Psoas muscle (tissue), 8 donors: ENCODE measurements at places on chromosomes 13 and 19. TPM values are rescaled to one million over a fixed set of nuclear protein-coding genes. Genes with fewer than 3 reads are reported as not detected.

DNA sequence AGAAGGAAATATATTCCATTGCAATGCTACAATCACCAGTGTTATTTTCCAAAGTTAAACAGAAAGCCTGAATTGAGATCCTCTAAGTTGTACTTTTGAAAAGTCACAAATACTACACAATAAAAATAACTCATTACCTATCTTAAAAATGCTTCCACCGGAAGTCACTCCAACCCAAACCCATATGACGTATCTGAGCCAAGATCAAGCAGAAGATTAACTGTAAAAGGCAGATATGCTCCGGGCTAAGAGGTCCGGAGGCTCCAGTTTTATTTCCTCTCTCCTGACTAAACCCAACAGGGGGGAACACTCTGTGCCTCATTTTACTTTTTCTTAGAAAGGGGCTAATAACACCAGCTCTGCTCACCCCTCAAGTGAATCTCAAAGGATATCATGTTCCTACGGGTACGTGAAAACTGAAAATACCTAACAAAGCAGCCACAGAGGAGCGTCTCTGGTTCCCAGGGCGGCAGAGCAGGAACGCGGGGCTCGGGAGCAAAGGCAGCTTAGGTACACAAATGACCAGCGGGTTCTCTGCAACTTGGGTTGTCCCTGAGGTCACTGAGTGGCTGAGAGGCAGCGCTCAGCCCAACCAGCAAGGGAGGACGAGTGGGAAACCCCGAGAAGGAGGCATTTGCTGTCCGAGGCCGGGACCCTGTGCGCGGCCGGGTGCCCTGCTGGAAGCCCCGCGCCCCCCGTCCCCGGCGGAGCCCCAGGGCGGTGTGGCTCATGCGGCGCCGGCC lies 750 bp downstream of the RAB20 start:
- H3K4me1 ChIP-seq = peaks cover 11% of the 10 kb centered on the region
- no peaks in the 10 kb centered on the region for H3K27me3 ChIP-seq
- peak overlapping the region; percentile 88 for H3K4me3 ChIP-seq

GRCh38 chr13:41139296-41139966 lies 6.8 kb upstream of the KBTBD6 start:
- no peaks in the 10 kb centered on the region for H3K36me3 ChIP-seq
- no peaks in the 10 kb centered on the region for H3K27me3 ChIP-seq
- DNase-seq = no peak
- H3K4me1 ChIP-seq = no peaks in the 10 kb centered on the region
- no peak overlapping the region for H3K4me3 ChIP-seq

CPT1C gene
- polyA plus RNA-seq = 1.1 TPM

DIAPH3 gene
- not detected for polyA plus RNA-seq

DNA sequence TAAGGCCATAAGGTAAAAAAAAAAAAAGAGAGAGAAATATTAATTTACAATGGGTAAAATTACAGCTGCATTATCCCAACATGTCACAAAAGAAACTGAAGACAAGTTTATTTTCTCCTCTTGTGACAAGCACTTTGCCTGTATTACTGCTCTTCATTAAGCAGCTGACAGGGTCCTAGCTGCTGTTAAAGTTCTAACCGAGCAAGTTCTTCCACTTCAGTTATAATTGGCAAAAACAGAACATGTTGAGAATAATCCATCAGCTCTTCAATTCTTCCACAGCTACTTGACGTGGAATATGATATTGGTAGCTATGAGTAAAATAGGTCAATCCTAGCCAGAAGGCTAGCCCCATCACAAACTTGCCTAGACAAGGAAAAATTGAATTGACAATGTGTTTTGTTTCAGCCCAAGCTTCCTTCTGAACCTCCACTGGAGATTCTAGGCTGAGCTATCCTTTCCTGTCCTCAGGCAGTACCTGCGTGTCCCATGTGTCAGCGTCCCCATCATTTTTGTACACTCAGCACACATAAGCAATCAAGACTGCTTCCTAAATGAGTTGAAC lies 32.2 kb upstream of the DOCK9 start:
- H3K27ac ChIP-seq = no peak overlapping the region
- no peak overlapping the region for H3K4me3 ChIP-seq
- no peaks in the 10 kb centered on the region for H3K36me3 ChIP-seq
- H3K27me3 ChIP-seq = no peaks in the 10 kb centered on the region
- DNase-seq = no peak

- no peak for DNase-seq
- peaks cover 5% of the 10 kb centered on the region for H3K36me3 ChIP-seq
- no peak overlapping the region for H3K4me3 ChIP-seq
- H3K27ac ChIP-seq = no peak overlapping the region
- H3K4me1 ChIP-seq = no peaks in the 10 kb centered on the region
Observed at GRCh38 chr19:15114153-15114540, 6.9 kb downstream of the SYDE1 start.

GRCh38 chr13:80671773-80672172 lies 330.8 kb upstream of the SPRY2 start:
- no peaks in the 10 kb centered on the region for H3K4me1 ChIP-seq
- no peak overlapping the region for H3K27ac ChIP-seq
- no peak overlapping the region for H3K4me3 ChIP-seq
- H3K36me3 ChIP-seq = no peaks in the 10 kb centered on the region
- no peaks in the 10 kb centered on the region for H3K27me3 ChIP-seq

GRCh38 chr19:49113762-49114629 lies at the start of gene LIN7B:
LIN7B (plus strand) TSS chr19:49114370; CDS start chr19:49114405, 35 bp downstream.
- H3K36me3 ChIP-seq = peaks cover 6% of the 10 kb centered on the region
- peak within 1 kb of the TSS; percentile 93 for H3K4me3 ChIP-seq
- no peaks in the 10 kb centered on the region for H3K27me3 ChIP-seq
- H3K4me1 ChIP-seq = peaks cover 36% of the 10 kb centered on the region
- H3K27ac ChIP-seq = peak within 1 kb of the TSS; percentile 83
- peak; percentile 81 for DNase-seq

GRCh38 chr19:48635966-48636858 lies 967 bp downstream of the DBP start:
- H3K27ac ChIP-seq = peak overlapping the region; percentile 97
- peak overlapping the region; percentile 87 for H3K4me3 ChIP-seq
- H3K4me1 ChIP-seq = peaks cover 42% of the 10 kb centered on the region
- H3K27me3 ChIP-seq = no peaks in the 10 kb centered on the region

- DNase-seq = no peak
- no peaks in the 10 kb centered on the region for H3K4me1 ChIP-seq
- no peak overlapping the region for H3K27ac ChIP-seq
Observed at GRCh38 chr13:43720780-43721397, 65.9 kb downstream of the ENOX1 start.

ZNF665 gene
- polyA plus RNA-seq = 0.66 TPM

PDCD2L gene
- 13.9 TPM for polyA plus RNA-seq

DNA sequence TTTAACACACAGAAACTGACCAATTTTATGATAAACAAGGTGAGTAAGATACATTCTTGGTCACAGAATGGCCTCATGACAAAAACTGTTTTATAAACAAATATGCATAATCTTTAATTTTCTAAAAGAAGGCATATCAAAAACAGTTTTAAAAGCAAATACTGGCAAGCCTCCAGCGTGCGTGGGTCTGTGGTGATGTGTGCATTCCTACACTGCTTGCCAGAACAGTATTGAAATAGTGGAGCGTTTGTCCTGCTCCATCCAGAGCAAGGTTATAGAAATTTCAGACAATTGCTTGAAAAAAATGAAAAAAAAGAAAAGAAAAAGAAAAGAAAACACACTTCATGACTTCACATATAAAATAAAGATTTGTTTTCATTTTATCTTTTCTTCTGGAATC lies 140.9 kb downstream of the MZT1 start:
- H3K4me1 ChIP-seq = no peaks in the 10 kb centered on the region
- H3K27me3 ChIP-seq = no peaks in the 10 kb centered on the region
- no peaks in the 10 kb centered on the region for H3K36me3 ChIP-seq
- no peak overlapping the region for H3K4me3 ChIP-seq
- DNase-seq = no peak

CABP5 gene
- not detected for polyA plus RNA-seq

GRCh38 chr19:47373246-47374240 lies 24.4 kb downstream of the DHX34 start:
- H3K27me3 ChIP-seq = no peaks in the 10 kb centered on the region
- peaks cover 14% of the 10 kb centered on the region for H3K36me3 ChIP-seq
- DNase-seq = no peak

DNA sequence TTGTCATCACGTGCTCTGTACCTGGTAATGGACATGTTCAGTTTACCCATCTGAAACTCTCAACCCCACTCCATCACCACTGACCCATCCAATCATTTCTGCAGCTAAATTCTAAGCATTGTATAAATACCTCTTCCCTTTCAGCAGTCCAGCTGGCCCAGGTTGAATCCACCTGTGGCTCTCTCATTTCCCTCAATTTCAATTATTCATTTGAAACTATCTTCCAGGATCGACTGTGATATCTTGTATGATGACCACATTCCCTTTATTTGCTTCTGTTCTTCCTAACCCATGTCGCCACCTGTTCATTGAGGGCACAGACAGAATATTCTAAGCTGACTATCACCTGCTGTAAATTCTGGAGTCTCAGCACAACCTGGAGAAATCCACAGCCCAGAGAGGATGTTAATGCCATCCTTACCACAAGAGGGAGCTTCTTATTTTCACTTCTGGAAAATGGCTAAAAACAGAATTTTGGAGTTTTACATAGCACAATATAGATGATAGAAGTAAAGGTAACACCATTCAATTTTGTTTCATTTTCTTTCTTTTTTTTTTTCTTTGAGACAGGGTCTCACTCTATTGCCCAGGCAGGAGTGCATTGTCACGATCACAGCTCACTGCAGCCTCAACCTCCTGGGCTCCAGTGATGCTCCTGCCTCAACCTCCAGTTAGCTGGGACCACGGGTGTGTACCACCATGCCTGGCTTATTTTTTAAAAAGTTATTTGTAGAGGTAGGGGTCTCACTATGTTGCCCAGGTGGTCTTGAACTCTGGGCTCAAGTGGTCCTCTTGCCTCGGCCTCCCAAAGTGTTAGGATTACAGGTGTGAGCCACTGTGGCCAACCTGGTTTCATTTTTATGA lies 38.6 kb downstream of the ZNF823 start:
- no peak overlapping the region for H3K27ac ChIP-seq
- no peak overlapping the region for H3K4me3 ChIP-seq
- no peaks in the 10 kb centered on the region for H3K36me3 ChIP-seq
- DNase-seq = no peak

DNA sequence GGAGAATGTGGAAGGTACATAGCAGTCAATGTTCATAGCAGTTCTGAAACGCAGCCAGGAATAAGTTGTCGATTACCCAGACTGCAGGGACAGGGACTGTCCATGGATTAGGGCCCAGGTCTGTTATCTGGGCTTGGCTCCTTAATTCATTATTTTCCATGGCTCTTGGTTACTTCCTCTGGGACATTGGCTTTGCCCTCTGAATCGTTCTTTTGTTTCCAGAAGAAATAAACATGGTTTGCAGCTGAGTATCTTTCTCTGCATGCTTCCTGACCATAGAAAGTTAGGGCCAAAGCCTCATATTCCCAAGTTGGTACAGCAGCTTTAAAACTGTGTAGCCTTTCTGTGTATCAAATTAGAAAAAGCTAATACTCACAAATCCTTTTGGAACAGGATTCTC lies 121.7 kb upstream of the MAB21L1 start:
- no peak for DNase-seq
- no peak overlapping the region for H3K27ac ChIP-seq
- no peaks in the 10 kb centered on the region for H3K36me3 ChIP-seq
- H3K4me3 ChIP-seq = no peak overlapping the region
- no peaks in the 10 kb centered on the region for H3K4me1 ChIP-seq

ONECUT3 gene
- polyA plus RNA-seq = not detected

DIS3 gene
- 10.8 TPM for polyA plus RNA-seq

CEACAM16 gene
- not detected for polyA plus RNA-seq

GRCh38 chr19:2101417-2102335 lies 5.0 kb downstream of the IZUMO4 start:
- DNase-seq = no peak
- H3K27ac ChIP-seq = no peak overlapping the region
- H3K27me3 ChIP-seq = no peaks in the 10 kb centered on the region
- H3K4me1 ChIP-seq = peaks cover 9% of the 10 kb centered on the region

ZNF793 gene
- polyA plus RNA-seq = 1.1 TPM

DNA sequence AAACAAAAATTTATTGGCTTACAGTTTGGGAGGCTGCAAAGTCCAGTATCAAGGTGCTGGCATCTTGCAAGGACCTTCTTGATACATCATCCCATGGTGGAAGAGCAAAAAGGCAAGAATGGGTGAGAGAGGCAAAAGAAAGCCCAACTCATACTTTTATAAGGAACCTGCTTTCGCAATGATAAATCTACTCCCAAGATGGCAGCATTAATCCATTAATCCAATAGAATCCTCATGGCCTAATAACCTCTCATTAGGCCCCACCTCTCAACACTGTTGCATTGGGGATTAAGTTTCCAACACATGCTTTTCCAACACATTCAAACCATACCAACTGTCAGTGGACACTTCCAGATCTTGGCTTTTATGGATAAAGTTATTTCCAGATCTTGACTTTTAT lies 48.7 kb upstream of the ZNF507 start:
- no peaks in the 10 kb centered on the region for H3K36me3 ChIP-seq
- no peak overlapping the region for H3K27ac ChIP-seq
- DNase-seq = no peak
- H3K4me3 ChIP-seq = no peak overlapping the region
- H3K27me3 ChIP-seq = no peaks in the 10 kb centered on the region
- H3K4me1 ChIP-seq = no peaks in the 10 kb centered on the region

- no peak overlapping the region for H3K27ac ChIP-seq
- DNase-seq = no peak
- H3K36me3 ChIP-seq = no peaks in the 10 kb centered on the region
- H3K27me3 ChIP-seq = no peaks in the 10 kb centered on the region
- no peak overlapping the region for H3K4me3 ChIP-seq
Observed at GRCh38 chr13:50352720-50353480, 337.7 kb downstream of the KCNRG start.

ZNF563 gene
- 1.2 TPM for polyA plus RNA-seq

DNA sequence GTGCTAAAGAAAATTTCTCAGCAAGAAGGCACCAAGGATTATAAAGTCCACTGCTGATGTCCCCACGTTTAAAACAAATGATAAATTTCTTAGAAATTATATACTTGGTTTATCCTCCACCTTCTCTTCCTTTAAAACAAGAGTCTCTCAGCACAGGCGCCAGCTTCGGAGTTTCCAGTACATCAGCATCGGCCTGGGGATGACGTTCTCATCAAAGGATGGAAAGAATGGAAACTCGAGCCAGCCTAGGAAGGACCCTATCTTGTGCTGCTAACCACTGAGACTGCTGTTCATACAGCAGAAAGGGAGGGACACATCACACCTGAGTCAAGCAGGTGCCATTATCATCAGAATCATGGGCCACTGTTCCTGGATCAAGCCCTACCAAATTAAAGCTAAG lies 29.8 kb upstream of the ZNF83 start:
- H3K4me3 ChIP-seq = no peak overlapping the region
- no peak overlapping the region for H3K27ac ChIP-seq
- H3K36me3 ChIP-seq = no peaks in the 10 kb centered on the region
